ENCODE measurements at places on chromosomes 3 and 15.

- no peak for DNase-seq
Measured at GRCh38 chr3:110234831-110235230, 836.8 kb upstream of the NECTIN3 start.

DNA sequence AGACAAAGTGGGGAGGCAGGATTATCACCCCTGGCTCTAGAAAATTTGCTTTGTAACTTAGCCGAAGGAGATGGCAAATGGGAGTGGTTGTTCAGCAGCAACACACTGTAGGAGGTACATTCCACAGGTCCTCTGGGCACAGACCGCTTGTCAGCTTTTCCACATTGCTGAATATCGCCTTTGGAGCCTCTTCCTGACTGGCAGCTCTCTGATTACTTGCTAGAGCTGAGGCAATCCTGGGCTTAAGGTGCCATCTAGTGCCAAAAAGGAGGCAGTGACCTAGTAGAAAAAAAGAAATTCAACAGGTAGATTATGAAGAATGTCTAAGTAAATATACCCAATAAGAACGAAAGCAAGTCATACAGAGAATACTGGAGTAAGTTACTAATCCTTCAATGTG is 13.1 kb upstream of the SCN5A start:
- DNase-seq, result peak; percentile 24

- DNase-seq, result no peak
Measured at GRCh38 chr15:27175472-27176153, 204.6 kb downstream of the GABRG3 start.

GRCh38 chr3:184295771-184296170 is 3.3 kb upstream of the PSMD2 start:
- no peak for DNase-seq

DNA sequence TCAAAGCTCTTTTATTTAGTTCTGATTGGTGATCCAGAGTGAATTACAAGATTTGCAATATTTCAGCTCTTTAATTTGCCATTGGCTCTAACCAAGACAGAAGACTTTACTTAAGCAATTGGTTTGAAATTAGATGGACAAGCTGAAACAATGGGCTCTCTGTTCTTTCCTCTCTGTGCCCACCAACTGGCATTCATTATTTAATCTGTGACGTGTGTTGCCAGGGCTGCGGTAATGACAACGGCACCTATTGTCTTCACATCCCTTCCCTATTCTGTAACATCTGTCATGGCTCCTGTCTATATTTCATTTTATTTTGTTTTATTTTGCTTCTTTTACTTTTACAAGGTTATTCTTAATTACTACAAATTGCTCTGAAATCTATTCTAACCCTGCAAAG is 33.9 kb downstream of the PLD1 start:
- DNase-seq, result no peak

DNA sequence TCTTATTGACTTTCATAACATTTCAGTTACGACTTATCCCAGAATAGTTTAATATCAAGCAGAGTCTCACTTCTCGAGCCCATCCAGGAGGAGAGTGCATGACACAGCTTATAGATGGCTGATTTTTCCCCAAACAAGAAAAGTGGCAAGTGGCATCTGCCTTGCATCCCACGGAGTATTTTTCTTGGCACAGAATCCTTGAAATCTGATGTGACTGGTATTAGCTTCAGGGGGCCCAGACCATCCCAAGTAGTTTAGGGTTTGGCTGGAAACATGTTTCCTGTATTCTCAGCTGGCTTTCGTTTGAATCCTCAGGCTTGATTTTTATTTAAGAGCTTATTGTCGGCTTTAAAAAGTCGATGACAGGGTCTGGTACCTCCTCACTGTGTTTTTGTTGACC is 20.7 kb upstream of the FBXL22 start:
- DNase-seq, result no peak

DNA sequence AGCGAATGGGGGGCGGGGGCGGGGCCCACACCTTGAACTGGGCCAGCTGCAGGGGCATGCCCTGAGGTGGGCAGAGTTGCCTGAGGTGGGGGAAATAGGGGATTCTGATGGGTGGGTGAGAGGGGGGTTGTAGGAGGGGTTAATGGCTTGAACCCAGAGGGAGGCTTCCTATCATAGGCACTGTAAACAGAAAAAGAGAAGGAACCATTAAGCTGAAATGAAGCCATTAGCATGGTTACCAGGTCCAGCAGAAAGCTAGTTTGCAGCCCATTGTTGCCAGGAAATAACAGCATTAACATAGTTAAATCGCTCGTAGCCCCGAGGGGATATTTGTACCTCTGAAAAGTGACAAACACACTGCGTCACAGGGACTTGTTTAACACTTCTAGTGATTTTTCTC is 29.0 kb downstream of the ETV5 start:
- DNase-seq, result no peak

GRCh38 chr3:122260206-122260605 is 64.8 kb upstream of the CSTA start:
- no peak for DNase-seq

GRCh38 chr3:11140030-11140712 is 14.1 kb upstream of the HRH1 start:
- DNase-seq, result peak; percentile 20
